ENCODE measurements at places on chromosomes 6 and 20.

- no peak for DNase-seq
These were observed 6.3 kb downstream of the PDE10A start for GRCh38 chr6:165656581-165657324.

GRCh38 chr6:108635505-108636226 lies 74.9 kb downstream of the FOXO3 start:
- DNase-seq = no peak

GRCh38 chr20:40777653-40778052 lies 88.6 kb upstream of the MAFB start:
- no peak for DNase-seq

GRCh38 chr6:2844008-2844407 lies 2.3 kb upstream of the SERPINB1 start:
- DNase-seq = no peak

GRCh38 chr6:35596448-35597442 lies 84.0 kb upstream of the TULP1 start:
- DNase-seq = no peak

GRCh38 chr6:123994891-123995635 lies 191.4 kb downstream of the NKAIN2 start:
- no peak for DNase-seq

- DNase-seq = no peak
These were observed 38.4 kb upstream of the ARHGAP18 start for GRCh38 chr6:129748212-129748900.

DNA sequence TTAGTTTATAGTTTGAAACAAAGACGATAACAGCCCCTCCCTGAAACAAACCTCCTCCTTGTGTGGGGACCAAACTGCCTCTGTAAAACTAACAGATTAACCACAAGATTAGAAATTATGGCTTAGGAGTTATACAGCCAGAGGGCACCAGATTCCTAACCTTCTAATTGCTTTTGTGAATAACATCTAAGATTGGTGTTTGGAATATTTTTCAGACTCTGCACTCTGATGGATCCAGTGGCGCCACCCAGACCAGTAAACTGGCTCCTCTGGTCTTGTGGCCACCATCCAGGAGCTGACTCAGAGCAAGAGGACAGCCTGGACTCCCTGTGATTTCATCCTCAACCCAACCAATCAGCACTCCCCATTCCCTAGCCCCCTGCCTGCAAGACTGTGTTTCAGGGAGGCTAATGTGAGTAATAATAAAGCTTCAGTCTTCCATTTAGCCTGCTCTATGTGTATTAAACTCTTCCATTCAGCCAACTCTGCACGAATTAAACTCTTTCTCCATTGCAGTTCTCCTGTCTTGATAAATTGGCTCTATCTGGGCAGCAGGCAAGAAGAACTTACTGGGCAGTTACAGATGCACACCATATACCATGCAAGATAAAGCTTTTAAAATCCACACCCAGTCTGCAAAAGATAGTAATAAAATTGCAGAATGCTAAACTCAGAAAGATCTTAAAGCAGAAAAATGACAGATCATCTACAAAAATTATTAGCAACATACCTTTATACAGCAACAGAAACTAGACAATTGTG lies 58.5 kb upstream of the SLC22A16 start:
- no peak for DNase-seq

DNA sequence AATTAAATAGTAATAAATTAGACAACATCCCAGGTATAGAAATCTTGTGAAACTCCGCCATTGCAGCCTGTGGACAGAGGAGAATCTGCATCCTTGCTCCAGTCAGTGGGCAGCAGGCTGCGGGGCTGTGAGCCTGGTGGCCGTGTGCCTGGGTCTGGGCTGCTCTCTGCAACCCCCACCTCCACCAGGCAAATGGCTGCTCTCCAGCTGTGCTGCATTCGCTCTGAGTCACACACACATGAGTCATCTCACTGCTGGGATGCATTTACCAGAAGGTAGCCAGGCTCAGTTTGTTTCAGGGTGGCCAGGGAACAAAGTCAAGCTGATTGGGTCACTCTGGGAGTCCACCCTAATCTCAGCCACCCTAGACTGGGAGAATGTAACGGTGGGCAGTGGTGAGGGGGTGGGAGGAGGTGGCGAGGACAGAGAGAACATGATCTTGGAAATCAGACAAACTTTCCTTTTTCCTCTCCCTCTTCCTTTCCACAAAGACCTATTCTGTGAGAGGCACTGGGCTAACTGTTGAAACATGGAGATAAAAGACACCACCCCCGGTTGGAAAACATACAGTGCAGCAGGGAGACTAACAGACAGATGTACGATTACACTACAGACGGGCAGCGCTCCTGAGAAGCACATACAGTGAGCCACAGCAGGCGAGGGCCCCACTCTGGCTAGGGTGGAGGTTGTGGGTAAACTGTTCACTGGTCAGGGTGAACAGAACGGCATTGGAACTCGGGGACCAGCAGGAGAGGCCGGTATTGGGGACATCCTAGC lies 59.2 kb downstream of the TRAM2 start:
- no peak for DNase-seq

DNA sequence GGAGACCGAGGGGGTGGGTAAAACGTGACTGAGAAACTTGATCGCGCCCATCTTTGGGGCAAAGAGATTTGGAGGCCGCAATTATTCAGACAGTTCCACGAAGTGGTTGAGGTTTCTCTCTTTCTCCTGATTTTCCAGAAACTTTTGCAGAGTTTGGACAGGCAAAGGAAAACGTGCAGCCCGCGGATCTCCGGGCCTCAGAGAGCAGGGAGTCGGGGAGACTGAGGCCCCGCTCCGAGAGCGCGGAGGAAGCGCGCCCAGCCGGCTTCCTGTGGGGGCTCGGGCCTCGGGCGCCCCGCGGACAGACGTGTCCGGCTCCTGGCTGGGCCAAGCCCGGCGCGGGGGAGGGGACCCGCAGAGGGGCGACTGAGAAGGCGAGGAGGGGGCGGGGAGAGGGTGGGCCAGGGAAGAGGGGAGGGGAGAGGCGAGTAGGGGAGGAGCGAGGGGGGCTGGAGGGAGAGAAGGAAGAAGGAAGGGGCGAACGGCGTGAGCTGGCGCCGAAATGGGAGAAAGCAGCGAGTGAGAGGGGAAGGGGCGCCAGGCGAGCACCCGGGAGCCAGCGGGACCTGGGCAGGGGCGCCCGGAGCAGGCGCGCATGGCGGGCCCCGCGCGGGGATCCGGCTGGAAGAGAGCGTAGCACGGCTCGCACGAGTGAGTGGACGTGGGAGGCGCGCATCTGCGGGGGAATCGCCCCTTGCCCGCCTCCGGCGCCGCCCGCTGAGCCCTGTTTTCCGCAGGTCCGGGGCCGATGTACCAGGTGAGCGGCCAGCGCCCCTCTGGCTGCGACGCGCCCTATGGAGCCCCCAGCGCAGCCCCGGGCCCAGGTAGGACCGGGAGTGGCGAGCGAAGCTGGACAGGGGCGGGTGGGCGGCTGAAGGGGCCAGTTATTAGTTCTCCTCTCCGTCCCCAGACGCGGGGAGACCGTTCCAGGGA lies at the start of gene MDFI:
MDFI (plus strand) TSS at position 467 of the 933 bp plus-strand sequence; CDS start at position 749, 282 bp downstream.
- no peak for DNase-seq

DNA sequence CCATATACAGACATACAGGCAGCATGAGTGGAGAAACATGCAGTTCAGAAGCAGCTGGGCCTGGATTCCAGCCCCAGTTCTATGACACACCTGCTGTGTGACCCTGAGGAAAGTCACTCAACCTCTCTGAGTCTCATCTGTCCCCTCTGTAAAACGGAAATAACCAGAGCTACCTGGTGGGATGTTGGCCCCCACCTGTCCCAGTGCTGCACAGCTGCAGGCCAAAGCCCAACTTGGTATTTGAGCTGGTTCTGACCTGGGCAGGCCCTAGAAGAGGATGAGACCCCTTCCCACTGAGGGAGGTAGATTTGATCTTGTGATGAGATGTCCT lies 55.5 kb downstream of the PPP1R16B start:
- no peak for DNase-seq

DNA sequence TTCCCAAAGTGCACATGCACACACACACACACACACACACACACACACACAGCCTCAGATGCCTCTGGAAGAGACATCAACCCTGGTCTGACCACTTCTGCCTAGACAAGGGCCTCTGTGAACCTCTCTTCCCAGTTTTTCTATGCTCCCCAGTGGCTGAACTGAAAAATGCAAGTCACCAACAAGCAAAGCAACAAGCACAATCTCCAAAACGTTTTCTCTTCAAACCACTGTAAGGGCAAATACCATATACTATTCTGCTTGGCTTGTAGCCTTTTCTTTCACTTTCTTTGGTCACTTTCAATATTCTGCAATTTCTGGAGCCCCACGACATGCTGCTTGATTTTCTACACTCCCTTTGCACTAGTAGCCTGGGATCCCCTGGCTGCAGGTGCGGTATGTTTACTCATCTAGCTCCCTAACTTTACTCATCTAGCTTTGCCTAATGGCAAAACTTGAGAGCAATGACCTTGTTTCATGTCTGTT lies 121.4 kb upstream of the DST start:
- no peak for DNase-seq

GRCh38 chr20:37577981-37578380 lies 50.3 kb upstream of the BLCAP start:
- DNase-seq = no peak

DNA sequence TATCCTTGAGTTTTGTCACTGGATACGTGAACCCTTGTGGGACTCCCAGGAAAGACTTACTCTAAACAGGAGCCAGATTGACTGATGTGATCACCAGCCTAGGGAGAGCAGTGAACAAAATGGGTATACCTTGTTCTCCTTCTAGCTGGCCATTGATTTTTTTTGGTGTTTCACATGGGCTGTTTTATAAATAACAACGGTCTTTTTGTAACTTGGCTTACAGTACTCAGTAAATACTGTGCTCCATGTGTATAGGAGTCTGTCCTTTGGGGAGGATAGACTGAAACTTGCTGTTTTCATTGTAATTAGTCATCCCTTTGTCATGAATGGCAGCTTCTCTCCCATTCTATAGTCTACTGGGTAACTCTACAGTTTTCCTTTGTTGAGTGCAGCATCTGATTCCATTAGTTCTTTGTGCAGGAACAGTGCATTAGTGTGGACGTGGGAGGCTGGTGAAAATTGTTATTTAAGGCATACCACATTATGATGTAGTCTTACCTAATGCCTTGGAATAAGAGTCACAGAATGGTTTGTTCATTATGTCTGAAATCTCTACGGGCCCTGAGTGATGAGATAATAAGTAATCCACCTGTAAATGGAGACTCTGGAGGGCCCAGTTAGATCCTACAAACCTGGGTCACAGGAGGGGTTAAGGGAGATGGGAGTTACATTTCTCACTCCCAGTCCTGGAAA lies 89.5 kb downstream of the TIAM2 start:
- DNase-seq = no peak

DNA sequence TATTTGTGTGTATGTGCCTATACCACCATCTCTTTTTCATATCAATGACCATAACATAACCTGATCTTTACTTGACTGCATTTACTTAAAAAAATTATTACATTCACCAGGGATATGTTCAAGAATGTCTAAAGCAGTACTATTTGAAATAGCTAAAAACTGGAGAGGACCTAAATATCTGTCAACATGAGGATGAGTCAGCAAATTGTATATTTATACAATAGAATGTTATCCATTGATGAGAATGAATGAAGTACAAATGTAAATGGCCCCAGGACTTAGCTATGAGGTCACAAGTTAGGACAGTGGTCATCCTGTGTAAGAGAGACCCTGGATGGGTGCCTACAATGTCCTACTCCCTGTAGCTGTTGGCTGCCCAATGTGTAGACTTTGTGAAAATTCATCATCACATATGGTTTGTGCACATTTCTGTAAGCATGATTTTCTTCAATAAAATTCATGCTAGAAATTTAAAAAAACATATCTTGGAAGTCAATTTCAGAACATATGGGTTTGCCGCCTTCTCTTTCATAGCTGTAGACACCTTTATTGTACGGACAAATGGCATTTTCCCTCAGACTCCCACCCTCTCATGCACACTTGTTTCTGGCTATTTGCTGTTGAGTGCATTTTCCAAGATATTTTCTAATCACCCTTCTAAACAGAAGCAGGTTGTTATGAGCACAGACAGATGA lies 202.4 kb downstream of the CDH26 start:
- DNase-seq = no peak

- no peak for DNase-seq
These were observed 100.6 kb upstream of the PRSS16 start for GRCh38 chr6:27146706-27147505.

DNA sequence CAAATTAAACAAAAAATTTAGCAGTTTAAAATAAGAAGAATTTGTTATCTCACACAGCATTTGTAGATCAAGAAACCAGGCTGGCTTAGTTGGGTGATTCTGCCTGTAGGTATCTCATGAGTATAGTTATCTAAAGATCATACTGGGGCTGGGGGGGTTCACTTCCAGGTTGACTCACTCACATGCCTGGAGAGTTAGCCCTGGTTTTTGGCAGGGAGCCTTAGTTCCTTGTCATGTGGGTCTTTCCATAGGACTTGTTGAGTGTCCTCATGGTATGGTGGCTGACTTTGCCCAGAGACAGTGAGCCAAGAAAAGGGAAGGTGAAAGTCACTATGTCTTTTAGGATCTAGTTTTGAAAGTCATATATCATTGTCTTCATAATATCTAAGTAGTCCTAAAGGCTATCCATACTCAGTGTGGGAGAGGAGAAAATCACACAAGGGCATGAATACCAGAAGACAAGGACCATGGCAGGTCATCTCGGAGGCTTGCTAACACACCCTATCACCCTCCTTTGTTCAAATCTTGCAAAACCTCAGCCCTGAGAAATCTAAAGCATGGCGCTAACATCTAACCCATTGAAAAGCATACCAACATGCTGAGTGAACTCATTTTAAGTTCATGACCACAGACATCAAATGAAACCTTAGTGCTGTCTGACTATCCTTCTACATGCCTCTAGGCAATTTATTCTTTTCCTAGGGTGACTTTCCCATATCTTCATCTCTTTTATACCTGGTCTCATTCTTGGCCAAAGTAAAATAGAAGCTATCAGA lies 39.2 kb downstream of the CYP24A1 start:
- DNase-seq = no peak

GRCh38 chr20:32352121-32352720 lies 5.9 kb upstream of the ASXL1 start:
- DNase-seq = no peak

DNA sequence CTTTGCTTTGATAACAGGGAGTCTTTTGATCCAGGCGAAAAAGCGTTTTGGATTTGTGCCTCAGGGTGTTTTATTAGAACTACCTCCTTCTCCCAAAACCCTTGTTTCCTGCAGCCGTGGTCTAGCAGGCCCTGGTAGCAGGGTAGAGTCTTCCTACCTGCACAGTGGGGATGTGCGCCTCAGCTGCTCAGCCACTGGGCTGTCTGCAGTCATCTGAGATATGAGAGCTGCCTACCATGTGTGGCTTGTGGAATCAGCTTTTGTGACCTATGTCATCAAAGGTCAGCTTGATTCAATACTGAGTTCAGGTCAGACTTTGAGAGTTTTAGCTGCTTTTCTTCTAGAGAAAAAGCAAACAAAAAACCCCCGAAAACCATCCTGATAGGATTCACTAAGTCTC lies 279.5 kb downstream of the CLIC5 start:
- DNase-seq = no peak

DNA sequence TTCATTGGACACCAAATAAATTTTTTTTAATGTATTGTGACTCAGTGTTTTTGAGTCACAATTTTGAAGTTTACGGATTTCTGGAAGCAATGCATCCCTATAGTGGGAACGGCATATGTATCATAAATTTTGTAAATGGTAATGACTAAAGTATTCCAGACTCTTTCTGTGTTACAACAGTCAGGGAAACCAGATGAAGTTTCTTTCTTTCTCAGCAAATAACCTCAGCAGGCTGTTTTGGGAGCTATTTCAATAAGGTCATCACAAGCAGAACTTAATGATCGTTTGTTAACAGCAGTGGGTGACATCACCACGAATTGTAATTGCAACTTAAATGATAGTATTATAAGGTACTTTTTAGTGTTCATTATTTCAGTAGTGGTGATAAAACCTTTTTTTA lies 52.0 kb downstream of the HIVEP1 start:
- DNase-seq = no peak

- DNase-seq = no peak
These were observed at the start of gene DEFB132 for GRCh38 chr20:257419-257818. Gene DEFB132, plus strand, starts transcription at chr20:257724. Its CDS starts 55 bp downstream, at chr20:257779.
